Activated CD8-positive, alpha-beta memory T cell treated with anti-CD3 and anti-CD28 coated beads for 48 hours (primary cell): ENCODE measurements at places on chromosomes 7 and 10.
A peak's percentile ranks its signal among the peaks of the same experiment; 100 is the strongest.

DNA sequence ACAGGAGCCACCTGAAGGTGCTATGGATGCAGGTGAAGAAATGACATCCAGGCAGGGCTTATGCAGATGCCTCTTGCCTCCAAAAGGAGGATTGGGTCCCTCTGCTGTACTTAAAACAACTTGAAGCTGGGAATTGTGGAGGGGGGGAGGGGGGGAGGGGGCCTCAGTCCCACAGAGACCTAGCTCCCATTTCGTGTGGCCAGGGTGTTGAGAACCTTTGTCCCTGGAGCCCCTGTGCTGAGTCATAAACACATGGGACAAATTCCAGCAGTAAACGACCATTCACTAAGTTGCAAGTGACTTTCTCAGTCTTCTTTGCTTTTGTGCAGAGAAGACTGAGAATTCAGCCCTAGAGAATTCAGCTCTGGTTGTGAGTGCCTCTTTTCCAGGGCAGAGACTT, 96.5 kb upstream of the PODXL start:
- no peak for DNase-seq

GRCh38 chr10:126127481-126128029, 231.2 kb downstream of the FANK1 start:
- no peak for DNase-seq

- no peak for DNase-seq
Measured at GRCh38 chr7:83267141-83267631, 104.5 kb upstream of the PCLO start.

DNA sequence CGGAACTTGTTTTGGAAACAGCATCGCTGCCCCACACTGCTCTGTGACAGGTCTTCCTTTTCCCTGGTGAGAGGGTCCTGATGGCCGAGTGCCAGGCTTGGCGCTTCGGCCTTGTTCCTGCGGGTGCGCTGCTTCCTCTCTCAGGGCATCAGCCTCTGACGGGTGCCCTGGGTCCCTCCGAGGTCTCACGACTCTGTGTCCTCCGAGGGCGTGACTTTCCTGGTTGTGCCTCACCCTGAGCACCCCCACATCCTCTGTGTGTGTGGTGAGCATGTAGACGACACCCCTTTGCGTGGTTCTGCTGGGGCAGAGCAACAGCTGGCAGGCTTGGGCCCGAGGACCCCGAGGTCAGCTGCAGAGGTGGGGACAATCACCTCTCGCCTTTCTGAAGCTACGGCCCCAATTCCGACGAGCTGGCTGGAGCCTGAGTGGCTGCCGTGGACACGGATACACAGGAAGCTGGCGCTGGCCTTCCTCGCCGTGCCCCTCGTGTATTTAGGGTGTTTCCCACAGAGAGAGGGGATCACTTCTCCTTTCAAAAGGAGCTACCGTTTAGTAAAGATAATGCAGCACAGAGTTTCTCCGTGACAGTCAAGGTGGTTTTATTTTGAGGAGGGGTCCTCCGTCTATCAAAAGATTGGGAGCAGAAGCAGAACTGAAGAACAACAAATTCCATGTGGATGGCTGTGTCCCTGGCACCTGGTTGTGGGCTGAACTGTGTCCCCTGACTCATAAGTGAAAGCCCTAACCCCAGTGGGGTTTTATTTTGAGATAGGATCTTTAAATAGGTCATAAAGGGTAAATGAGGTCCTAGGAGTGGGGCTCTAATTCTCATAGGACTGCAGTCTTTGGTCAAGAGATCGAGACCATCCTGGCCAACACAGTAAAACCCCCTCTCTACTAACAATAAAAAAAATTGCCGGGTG, 36.2 kb upstream of the PITRM1 start:
- no peak for DNase-seq

DNA sequence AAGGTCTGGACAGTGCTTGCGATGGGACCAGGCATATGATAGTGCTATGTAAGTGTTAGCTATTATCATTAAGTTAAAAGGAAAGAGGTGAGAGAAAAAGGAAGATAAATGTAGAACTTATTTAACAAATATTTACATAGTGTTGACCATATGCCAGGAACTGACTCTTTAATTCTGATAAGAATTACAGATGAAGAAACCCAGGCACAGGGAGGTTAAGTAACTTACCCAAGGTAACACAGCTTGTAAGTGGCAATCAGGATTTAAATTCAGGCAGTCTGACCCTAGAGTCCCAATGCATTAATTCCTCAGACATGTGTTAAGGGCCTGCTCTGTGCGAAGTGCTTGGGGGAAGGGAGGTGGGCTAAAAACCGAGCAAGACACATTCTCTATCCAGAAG, 11.1 kb downstream of the FFAR4 start:
- no peak for DNase-seq

DNA sequence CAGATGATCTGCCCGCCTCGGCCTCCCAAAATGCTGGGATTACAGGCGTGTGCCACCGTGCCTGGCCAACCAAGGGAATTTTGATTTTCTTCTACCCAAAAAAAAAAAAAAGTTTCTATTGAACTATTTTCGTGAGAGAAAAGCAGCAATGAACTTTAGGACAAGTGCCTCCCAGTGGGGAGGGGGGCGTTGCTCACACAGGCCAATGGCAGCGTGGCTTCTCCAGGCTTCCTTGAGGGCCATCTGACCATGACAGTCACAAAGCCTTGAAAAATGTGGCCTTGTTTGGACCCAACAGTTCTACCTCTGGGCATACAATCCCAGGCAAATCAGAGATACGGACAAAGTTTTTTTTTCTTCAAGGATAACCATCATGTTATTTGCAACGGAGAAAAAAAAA, 56.0 kb downstream of the TNRC18 start:
- no peak for DNase-seq

DNA sequence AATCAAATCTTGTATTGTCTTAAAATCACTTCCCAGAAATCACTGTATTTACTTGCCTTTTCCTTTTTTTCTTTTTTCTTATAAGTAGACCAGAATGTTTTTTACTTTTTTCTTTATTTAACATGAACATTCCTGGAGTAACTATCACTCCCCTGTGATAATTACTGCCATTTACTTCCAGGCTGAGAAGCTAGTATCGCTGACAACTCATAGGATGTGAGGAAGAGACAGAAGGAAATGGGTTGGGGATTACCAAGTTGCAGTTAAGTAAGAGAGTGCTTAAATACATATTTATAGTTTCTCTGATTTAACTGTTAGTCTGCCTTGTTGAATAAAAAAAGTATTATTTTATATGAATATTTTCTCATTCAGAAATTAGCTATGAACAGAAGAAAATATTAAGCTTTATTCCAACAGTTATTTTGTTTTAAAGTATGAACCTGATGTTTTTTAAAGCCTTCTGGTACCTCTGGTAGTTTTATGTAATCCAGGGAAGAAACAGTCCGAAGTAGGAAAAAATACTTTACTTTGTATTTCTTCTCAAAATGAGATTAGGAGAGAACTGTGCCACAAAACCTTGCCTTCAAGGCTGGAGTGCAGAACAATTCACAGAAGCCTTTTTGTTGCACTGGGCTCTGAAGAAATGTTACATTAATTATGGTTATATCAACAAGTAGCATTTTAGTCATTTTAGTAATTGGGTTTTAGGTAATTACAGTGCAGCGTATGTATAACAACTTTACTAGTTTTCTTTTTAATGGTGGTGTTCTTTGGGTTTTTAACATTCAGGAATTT, 72.8 kb downstream of the SHOC2 start:
- no peak for DNase-seq

DNA sequence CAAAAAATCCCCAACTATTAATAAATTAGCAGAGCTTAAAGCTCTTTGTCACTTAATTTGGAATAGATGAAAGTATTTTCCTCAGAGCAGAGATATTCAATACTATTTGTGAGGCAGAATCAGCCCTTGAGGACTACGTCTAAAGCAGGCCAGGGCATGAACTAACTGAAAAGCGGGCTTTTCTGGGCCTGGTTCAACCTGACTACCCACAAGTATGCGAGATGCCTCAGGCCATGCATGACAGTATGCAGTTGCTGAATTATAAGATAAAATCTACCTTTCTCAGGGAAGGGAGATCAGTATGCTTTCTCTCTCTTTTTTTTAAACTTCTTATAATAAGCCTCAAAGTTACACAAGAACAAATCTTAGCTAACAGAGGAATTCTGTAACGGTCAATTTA, 20.1 kb downstream of the TMEM168 start:
- no peak for DNase-seq

- no peak for DNase-seq
Measured at GRCh38 chr7:84837405-84837804, 349.5 kb downstream of the SEMA3D start.

- no peak for DNase-seq
Measured at GRCh38 chr10:97140902-97141745, 44.6 kb downstream of the SLIT1 start.

- DNase-seq, result no peak
Measured at GRCh38 chr7:28054531-28055160, 125.9 kb downstream of the JAZF1 start.

DNA sequence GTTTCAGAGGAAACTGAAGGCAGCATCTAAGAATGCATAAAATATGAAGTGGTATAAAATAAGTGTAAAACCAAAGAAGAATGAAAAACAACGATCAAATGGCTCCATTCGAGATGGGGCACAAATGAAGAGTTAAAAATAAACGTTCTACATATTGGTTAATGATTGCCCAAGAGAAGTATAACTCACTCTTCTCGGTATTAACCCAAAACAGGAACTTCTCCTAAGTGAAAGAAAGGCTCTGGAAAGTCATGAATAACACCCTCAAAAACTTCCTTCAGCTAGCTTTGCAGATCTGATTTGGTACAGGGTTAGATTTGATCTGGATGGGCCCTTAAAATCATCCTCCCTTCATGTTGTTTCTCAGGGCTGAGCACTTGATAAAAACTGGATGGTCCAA, 94.3 kb upstream of the ADO start:
- no peak for DNase-seq

- DNase-seq, result no peak
Measured at GRCh38 chr7:105661625-105662024, 80.3 kb upstream of the EFCAB10 start.

DNA sequence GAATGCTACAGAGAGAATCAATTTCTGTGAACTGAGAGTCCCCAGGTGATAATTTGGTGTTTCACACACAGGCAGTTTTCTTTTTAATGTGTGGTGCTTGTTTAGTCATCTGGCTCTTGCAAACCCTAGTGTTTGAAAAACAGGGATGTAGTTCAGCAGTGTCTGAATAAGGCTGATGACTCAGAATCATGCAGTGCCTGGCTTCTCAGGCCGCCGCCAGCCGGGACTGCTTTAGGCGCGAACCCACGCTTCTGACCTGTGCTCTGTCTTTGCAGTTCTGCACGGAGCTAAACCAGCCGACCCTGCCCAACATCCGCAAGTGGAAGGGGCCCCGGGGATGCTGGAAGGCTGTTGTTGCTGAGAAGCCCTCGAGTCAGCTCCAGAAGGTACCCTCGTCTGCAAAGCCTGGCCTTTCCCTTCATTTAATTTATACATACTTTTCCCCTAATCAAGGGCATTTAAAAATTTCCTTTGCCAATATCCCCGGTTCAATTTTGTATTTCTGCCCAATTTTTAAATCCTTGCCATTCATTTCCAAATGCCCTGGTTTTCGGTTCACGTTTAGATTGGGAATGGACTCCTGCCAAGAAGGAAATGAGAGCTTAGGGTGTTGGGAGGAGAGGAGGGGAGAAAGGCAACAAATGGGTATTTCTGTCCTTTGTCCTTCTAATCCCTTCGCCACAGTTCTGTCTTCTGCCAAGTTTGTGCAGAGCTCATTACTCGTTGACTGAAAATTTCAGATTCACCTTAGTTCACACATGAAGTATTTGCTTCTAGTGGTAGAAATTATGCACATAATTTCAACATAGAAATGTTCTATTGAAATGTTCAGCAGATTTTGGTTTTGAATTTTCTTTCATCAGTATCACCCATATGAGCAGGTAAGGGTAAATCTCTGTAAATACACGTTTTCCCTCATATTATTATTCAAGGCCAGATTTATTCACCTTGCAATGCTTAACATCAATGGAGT, 108.5 kb upstream of the ANLN start:
- no peak for DNase-seq

GRCh38 chr10:131961047-131961776, 20.5 kb downstream of the BNIP3 start:
- no peak for DNase-seq

GRCh38 chr7:35906191-35906908, 105.5 kb downstream of the SEPTIN7 start:
- DNase-seq, result peak; percentile 38

DNA sequence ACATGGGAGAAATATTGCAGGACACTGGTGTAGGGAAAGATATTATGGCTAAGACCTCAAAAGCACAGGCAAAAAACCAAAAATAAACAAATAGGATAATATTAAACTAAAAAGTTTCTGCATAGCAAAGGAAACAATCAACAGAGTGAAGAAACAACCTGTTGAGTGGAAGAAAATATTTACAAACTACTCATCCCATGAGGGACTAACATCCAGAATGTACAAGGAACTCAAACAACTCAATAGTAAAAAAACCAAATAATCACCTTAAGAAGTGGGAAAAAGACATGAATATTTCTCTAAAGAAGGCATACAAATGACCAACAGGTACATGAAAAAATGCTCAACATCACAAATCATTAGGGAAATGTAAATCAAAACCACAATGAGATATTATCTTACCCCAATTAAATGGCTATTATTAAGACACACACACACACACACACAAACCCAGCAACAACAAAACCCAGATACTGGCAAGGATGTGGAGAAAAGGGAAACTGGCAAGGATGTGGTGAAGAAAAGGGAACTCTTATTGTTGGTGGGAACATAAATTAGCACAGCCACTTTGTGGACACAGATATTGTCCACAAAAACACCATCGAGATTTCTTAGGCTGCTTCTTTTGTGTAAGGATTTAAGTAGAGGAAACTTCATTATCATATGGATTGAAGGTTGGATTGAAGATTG, 9.8 kb upstream of the RAB18 start:
- no peak for DNase-seq
